ENCODE measurements at places on chromosomes 7 and 10.

- DNase-seq: no peak
Measured at GRCh38 chr7:9698375-9698774, 1265.0 kb downstream of the NXPH1 start.

DNA sequence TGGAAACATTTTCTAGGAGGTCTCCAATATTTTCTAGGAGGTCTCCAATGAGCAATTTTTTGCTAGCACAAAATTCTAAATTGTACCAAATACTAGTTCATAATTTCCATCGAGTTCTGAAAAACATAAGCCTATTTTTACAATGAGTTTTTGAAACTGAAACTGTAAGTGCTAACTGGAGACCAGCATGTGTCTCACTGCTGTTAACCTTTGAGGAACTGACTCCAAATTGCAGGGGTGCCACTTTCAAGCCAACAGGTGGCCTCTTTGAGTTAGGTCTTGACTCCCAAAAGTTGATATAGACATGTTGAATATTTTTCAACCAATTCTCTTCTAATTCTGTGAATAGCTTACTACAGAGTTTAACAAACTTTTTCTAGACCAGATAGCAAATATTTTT, 58.8 kb downstream of the CAV1 start:
- no peak for DNase-seq

DNA sequence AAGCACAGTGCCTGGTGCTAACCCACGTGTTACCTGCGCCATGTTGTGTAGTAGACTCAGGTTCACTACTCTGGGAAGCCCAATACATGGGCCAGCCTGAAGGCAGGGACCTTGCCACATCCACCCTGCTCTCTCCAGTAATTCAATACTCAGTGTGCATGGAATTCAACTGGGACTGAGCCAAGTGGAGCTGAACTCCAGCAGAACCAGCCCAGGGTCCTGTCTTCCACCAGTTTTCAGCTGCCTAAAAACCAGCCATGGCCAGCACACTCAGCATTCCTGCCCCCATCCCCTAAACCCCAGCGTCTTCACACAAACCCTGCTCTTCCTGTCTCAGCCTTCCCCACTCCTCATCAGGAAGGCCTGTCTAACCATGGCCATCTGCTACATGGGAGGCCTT, 15.4 kb downstream of the FGF8 start:
- DNase-seq: no peak

DNA sequence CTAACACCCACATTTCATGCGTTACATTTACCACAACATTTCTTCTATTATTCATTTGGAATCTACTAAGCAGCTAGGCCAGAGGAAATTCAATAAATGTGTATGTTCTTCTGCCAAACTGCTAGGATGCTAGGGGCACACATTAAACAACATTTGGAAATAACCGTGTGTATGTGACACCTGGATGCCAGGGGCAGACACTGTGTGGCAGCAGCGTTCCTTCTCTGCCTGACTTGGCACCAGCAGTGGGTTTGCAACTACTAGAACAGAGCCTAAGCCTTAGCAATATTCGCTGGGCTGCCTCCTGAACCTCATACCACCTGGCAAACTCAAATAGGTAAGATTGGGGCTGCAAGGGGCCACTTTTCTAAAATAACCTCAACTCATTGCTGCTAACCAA, 182.1 kb downstream of the CHCHD3 start:
- DNase-seq: no peak

GRCh38 chr7:130500463-130500862, 8.6 kb downstream of the MEST start:
- DNase-seq: no peak

DNA sequence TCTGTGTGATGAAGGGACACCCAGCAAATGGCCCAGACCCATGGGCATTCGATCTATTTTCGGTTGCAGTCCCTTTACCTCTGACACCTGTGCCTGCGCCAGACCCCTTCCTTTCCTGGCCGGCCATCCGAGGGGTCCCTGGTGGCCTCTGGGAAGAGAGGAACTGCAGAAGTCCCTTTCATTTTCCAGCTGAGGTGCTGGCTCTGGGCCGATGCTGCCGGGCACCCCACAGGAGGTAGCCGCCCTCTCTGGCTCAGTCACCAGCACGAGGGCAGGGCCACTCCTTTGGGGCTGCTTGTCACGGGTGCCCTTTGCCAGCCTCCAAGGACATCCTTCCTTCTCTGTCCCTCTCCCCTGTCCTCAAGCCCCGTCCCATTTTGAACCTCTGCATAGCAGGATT, 4.2 kb upstream of the ELN start:
- no peak for DNase-seq

DNA sequence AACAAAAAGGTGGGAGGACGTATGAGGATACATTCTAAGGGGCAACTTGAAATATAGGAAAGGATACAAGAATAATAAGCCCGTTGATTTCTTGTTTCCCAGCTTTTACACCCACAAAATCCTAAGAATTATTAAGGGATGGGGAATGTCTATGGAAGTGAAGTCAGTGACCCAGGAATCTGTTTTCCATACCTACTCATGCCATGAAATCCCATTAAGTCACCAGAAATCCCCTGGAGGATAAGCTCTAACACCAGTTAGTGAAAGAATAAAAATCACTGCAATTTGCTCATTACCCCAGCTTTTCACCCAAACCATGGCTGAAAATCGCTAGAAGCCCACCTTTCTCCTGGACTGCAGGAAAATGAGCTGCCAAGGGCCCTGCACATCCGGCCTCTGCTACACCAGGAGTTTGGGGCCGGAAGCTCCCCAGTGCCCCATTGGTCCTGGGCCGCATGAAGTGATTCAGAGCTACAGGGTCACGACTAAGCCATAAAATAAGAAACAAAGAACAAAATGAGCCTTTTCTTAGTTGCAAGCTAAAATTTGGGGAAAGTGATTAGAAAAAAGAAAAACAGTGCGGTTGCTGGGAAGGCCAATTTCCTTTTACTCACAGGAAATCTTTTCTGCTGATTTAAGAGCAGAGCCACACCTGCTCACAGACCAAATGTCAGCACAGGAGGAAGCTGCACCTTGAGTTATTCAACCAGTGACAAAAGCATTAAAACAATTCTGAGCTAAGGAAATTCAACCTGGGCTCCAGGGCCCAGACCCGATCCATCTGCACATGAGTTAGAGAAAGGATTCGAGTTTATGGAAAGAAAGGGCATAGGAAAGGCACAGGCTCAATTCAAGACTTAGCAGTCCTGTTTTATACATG, 40.3 kb downstream of the HIPK2 start:
- no peak for DNase-seq

GRCh38 chr10:10498781-10499180, 518.9 kb upstream of the CELF2 start:
- no peak for DNase-seq

DNA sequence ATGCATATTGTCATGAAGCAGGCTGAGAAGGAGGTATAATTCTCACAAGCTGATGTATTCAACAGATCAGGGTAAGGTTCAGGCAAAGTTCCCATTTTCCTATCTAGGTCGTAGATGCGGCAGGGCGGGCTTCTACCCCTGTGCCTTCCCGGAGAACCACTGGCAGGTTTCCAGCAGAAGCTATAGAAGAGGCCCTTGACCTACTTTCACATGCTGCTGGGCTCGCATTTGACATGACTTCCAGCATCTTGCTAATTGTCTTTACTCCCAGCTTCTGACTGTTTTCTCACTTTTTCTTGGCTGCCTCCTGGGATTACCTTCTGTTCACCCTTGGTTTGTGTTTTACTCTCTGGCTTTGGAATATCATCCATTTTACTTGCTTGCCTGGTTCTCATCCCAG, 32.6 kb upstream of the ORC5 start:
- DNase-seq: no peak

DNA sequence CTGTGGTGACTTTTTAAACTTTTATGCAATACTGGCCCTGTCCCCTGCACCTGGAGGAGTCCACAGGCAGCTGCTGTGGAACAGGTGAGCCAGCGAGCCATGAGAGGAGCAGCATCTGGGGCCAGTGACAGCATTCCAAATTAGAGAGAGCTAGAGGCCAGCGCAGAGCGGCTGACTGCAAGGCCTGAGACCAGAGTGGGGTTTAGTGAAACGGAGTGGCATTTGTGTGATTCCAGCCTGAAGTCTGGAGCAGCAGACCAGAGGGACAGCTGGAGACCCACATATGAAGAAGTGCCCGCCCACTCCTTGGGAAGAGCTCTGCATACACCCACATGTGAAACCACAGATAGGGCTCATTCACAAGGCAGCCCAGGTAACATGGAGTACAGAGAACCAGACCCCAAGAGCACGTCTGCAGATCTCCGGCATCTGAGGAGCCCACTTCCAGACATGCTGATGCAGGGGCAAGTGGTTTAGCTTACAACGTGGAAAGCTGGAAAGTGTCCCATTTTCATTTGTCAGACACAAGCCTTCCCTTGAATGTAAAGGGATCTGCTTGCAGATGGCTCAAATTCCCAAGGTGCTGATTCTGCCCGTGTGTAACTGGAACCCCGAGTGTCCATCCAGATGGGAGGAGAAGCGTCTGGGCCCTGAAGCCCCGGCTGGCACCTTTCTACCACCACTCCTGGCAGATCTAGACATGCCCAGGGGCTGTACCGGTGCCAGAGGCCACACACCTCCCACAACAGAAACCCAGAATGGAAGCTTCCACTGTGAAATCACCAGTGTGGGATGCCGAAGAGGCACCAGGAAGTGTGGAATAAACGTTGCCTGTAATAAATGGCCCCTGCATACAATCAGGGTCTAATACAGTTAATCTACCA, 256.0 kb upstream of the TCERG1L start:
- no peak for DNase-seq

DNA sequence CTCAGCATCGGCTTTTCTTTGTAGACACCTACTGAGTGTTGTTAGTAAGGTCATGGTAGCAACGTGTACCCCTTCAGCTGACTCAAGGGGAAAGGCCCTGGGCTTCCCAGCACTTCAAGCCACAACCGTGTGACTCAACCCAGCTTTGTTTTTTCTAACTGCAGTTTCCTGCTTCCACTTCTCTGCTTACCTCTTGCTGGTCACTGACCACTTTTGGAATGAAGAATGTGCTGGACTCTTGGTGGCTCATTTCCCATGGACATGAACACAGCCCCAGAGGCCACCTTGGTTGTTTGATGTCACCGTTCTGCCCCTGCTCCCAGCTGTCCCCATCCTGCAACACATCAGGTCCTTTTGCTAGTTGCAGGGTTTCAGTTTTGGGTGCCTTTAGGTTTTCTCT, 69.5 kb upstream of the ZNF438 start:
- no peak for DNase-seq

DNA sequence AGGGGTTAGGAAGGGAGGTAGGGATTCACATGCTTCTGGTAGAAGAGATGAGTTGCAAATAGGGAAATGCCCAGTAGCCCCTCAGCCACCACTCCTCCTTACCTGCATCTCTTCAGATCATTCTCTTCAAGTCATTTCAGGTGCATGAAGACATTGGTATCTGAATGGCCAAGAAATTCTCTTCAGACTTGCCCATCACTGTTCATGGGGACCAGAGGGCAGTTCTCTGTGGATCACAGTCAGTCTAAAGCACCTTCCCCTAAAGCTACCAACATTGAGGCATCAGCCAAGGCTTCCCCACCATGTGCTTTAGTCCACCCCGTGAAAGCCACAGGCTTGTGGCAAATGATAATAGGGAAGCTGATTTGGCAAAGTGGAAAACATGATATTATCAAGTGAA, 319.4 kb upstream of the ZNF32 start:
- DNase-seq: no peak

DNA sequence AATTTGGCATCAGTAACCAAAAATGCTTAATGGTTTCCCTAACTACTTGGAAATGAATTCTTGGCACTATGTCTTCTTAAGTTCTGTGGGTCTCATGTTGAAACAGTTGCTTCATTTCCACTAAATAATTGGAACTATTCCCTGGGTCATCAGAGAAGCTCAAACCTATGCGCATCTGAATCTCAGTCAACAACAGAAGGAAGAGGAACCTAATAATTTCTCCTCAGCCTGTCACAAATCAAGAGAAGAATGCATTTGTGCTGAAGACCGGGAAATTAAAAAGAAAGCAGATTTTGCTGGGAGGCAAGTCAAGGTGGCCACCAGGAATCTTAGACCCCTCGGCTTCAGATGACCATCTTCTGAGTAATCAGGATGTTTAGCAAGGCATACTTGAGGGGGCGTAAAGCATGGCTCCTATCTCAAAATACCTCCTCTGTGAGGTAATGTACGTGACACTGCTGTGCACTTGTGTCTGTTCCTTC, 41.4 kb downstream of the TOMM7 start:
- DNase-seq: no peak

DNA sequence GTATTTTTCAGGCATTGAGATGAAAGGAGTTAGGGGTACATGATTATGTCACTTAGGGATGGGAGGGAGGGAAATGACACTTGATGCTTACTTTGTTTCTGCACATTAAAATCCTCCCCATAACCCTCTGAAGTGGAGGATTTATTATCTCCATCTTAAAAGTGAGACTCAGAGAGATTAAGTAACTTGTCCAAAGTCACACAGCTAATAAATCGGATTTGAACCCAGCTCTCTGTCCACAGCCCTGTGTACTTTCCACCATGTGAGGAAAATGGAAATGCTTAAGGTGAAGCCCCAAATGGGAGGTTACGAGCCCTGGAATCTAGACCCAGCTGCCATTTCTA, 58.6 kb downstream of the HK1 start:
- DNase-seq: no peak

DNA sequence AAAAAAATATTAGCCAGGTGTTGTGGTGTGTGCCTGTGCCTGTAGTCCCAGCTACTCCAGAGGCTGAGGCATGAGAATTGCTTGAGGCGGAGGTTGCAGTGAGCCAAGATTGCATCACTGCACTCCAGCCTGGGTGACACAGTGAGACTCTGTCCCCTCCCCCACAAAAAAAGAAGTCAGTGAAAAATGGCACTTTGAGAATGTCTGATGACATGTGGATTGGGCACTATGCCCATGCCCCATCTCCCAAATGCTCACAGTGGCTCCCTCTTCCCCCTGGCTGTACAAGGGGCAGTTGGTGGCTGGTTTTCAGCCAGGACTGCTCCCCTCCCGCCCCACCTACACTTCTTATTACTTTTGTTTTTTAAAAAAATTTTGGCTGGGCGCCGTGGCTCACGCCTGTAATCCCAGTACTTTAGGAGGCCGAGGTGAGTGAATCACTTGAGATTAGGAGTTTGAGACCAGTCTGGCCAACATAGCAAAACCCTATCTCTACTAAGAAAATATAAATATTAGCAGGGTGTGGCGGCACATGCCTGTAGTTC, 26.1 kb downstream of the IL15RA start:
- DNase-seq: no peak

All from posterior cingulate gyrus (tissue), 11 donors.